ENCODE measurements at places on chromosomes 2 and 18.

DNA sequence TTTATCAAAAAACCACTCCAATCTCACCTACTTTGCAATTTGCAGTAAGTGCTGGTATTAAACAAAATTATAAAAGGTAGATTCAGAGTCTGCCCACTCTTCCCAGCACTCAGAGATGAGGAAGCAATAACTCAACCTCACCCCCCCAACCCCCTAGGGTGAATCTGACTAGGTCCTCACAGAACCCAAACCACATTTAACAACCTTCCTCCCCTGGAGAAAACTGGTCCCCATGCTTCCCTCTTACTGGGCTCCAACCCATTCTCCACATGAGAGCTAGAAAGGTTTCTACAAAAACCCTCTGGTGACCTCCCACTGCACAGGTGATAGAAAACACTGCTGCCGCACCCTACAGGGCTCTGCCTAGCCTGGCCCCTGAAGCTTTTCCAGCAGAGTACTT lies 40.5 kb upstream of the BMP10 start:
- no peak for DNase-seq

DNA sequence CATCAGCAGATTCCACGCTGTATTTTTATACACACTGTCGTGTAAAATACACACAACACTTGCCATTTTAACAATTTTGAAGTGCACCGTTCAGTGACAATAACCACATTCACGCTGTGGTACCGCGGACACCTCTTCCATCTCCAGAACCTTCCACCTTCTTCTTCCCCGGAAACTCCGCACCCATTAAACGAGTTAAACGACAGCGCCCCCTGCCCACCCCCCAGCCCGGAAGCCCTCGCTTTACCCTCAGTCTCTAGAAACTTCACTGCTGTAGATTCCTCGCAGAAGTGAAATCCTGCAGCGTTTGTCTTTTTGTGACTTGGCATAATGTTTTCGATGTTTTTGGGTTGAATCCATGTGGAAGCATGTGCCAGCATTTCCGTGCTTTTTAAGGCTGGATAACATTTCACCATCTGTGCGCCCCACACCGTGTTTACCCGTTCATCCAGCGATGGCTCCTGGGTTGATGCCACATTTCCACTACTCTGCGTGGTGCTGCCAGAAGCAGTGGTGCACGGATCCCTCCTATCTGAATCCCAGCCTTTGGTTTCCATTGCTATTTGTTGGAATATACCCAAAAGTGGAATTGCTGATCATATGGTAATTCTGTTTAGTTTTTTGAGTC lies 32.0 kb upstream of the TMEM18 start:
- DNase-seq, result no peak

GRCh38 chr2:101842471-101842870 lies 145.0 kb downstream of the MAP4K4 start:
- DNase-seq, result no peak

DNA sequence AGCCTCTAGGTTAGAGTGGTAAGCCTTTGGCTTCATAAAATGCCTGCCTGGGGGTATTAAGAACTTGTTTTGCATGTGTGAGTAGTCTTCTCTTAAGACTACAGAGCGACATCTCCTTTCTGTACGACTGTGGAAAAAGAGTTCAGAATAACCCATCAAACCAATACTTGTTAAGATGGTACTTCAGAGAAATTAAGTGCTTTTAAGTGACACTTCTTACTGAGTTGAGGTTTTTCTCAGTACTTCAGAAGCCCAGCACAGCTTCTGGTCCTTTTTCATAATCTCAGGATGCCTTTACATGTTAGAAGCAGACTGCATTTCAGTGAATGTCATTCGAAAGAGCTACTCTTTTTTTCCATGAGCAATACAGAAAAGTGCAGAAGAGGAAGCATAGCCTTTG lies 10.8 kb downstream of the XRCC5 start:
- DNase-seq, result no peak

DNA sequence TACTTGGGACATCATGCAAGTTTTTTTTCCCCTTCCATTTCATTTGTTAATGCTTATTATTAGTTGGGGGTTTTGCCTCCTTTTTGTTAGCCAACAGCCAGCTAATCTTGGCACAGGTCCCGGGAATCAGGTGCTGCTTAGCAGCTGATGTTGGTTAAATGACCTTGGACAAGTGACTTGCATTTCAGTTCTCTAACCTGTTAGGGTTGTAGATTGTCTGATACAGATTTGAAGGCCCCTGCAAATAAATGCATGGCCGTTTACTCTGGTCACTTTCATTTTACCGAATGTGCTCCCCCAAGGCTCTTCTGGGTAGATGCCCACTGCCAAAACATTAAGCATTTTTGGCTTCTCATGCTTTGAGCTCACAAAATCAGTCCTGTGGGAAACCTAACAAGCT lies 120.9 kb downstream of the SPTBN1 start:
- DNase-seq, result no peak

GRCh38 chr2:153197402-153198386 lies 280.9 kb downstream of the RPRM start:
- DNase-seq, result no peak

DNA sequence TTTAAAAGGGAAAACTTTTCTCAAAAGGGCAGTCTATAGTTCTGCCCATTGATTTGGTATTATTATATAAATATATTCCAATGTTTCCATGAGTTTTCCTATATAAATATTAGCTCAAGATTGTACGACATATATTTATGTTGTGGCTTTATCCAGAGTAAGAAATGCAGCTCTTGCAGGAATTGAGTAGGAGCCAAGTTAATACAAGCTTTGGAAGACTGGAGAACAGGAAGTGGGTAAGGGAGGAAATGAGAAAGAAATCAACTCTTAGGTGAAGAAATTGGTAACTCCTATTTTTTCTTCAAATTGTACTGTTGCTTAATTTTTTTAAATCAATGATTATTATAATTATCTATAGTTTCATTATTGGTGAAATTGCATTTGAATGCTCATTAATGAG lies 105.4 kb upstream of the FAM117B start:
- no peak for DNase-seq

GRCh38 chr2:180443888-180444287 lies 436.8 kb upstream of the CWC22 start:
- DNase-seq, result no peak

DNA sequence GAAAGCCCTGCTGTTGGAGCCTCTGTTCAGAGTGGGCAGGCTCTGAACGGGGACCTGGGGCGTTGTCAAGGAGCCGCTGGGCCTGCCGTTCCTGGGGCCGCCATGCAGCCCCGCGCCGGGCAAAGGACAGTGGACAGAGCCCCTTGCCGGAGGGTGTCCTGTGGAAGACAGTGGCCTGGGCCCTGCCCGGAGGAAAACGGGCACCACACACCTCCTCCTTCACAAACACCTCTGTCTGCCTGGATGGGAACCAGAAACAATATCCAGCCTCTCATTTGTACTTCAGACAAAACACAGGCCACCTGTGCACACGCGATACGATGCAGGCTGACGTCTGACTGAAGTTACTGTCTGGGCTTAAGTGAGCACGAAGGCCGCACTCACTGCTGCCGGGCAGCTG lies 233.7 kb downstream of the TWIST2 start:
- no peak for DNase-seq

GRCh38 chr2:215080545-215080944 lies 57.9 kb downstream of the ABCA12 start:
- no peak for DNase-seq

- peak; percentile 26 for DNase-seq
These were observed 166.8 kb upstream of the ID2 start for GRCh38 chr2:8514796-8515758.

DNA sequence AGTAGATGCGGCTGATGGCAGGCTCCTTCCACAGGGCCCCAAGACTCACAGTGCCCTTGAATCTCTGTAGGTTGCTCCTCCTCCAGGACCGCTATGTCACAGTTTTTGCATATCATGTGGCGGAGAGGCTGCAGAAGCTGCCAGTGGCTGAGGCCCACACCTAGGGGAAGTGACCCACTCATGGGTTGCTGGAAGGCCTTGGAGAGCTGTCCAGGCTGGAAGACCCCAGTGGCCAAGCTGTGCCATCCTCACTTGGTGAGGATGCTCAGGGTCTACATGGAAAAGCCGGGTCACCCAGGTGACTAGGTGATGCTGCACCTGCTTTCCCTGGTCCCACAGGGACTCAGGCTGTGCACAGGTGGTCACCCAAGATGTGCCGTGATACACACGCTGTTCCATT lies 90.6 kb downstream of the SEPTIN10 start:
- no peak for DNase-seq

DNA sequence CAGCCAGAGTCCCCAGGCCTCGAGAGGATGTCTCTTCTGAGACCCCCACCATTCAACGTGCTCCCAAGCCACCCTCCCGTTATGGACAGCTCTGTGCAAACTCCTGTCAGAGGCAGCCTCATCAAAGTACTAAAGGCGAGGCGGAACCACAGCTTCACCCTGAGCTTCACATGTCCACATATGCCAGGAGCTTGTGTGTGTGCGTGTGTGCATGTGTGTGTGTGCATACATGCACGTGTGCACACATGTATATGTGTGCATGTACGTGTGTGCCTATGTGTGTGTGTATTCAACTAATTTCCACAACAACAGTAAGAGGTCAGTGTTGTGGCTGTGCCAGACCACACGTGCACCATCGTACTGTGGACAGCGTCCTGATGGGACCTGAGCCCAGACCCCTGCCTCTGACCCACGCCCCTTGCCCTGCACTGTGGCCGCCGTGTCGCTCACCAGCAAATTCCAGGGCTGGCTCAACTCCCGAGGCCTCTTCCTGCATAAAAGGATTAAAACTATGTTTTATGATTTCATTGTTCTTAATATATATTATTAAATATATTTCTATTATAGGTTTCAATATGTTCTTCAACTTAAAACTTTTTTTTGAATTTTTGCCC lies 444.8 kb downstream of the EIPR1 start:
- no peak for DNase-seq

- DNase-seq, result no peak
These were observed 27.1 kb upstream of the ICOS start for GRCh38 chr2:203909261-203909967.

DNA sequence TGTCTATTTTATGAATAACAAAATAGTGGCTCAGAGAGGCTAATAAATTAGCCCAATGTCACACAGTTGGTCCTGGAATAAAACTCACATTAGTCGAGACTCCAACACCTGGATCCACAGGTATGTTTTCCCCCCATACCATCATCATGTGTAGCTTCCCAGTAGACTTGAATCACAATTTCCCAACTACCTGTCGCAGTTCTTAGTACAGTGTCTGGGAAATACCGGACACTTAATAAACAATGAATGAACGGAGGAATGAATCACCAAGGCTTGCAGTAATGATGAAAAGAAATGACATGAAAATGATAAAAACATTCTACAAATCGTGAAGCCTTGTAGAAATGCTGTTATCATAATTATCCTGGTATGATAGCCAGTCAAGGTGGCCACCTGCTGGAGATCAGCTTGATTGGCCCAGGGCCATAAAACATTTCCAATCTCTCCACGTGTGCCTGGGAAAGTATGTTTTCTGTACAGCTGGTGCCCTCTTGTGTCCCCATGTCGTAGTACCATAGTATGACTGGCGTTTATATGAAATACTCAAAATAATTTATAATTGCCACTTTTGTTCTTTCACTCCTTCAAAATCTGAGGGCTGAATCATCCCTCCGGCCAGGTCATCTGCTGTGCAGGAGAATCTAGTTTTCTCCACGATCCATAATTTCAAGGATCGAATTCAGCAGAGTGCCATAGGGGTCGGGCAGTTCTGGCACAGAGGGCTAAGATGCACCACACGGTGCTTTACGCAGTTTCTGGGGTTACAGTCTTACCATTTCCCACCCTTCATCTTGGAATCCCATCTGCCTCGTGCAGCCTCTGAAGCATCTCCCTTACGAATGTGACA lies 95.4 kb downstream of the LAMA1 start:
- no peak for DNase-seq

- DNase-seq, result no peak
These were observed 798.0 kb upstream of the RAB6C start for GRCh38 chr2:129181433-129181832.

DNA sequence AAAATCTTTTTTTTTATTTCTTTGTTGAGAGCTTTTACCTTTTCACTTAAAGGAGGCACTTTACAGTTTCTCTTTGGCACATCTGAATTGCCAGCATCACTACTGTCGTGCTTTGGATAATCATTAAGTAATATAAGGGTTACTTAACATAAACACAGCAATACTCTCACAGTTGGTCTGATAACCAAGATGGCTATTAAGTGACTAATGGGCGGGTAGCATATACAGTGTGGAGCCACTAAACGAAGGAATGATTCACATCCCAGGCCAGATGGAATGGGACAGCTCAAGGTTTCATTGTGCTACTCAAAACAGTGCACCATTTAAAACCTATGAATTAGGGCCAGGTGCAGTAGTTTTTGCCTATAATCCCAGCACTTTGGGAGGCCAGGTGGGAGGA lies 28.1 kb downstream of the USP37 start:
- DNase-seq, result no peak

- no peak for DNase-seq
These were observed 46.8 kb upstream of the DNMT3A start for GRCh38 chr2:25388491-25388890.

DNA sequence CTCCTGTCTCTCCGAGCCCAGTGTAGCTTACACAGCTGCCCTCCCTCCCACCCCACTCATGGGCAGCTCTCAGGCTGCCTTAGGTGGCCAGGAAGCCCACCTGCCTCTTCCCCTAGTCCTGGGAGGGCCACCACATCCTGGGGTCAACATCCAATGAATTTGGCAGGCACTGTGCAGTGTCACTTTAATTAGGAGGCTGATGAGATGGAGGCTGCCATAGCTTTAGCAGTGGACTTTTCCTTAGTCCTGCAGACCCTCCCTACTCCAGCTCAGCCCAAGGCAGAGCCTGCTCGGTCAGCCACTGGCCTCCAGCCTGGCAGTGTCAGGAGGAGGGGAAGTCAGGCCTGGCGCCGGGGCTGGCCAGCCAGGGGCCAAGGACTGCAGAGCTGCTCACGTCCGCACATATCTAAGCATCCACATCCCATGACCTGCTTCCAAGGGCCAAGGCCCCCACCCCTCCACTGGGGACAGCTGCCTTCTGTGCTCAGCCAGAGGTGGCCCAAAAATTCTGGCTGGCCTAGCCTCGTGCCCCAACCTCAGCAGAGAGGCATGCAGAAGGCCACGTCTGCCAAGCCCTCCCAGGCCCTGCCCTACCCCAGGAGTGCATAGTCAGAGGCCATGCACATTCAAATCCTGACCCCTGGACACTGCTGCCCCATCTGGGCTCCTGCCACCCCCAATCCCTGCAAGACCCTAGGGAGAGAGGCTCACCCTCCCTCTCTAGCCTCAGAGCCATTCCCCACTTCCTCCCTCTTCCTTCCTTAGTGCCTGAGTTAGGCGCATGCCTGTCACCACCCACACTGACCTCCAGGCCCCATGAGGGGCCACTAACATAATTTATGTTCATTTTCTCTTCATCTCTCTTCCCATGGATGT lies 33.1 kb downstream of the ADRA2B start:
- no peak for DNase-seq

DNA sequence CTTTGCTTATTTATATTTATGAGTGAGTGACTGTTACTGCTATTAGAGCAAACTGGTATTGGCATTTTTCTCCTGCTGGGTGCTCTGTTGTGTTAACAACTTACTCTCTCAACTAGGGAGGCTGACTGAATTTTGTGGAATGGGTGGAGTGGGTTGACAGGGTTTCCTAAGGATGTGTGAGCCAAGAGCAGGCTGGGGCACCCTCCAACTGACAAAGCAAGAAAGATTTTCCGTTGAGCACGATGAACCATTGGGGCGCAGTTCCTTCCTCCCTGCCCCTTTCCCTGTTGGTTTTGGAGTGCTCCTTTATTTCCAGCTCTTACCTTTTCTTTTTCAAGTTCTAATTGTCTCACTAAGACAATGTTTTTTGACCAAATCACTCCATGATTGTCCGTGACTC lies 20.3 kb downstream of the SEH1L start:
- DNase-seq, result no peak
